ENCODE measurements at places on chromosomes 5 and 9. TPM values are rescaled to one million over a fixed set of nuclear protein-coding genes. Genes with fewer than 3 reads are reported as not detected.

DNA sequence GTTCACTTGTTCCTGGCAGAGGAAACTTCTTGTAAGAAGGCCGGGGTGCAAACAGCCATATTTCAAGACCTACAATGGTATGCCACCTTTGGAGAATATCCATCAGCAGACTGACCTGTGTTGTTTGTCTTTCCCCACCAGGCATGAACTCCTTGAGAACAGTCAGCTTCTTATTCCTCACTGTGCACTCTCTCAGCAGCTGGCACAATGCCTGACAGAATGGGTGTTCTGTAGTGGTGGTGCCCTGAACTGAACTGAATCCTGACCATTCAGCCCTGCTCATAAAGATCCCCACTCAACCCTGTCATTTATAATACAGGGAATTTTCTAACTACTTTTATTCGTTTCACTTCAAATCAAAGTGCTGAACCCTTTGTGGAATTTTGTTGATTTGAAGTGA is 206.9 kb downstream of the COX7C start:
- peak; percentile 65 for DNase-seq

C9 gene
- total RNA-seq: not detected

IL3 gene
- not detected for total RNA-seq

DNA sequence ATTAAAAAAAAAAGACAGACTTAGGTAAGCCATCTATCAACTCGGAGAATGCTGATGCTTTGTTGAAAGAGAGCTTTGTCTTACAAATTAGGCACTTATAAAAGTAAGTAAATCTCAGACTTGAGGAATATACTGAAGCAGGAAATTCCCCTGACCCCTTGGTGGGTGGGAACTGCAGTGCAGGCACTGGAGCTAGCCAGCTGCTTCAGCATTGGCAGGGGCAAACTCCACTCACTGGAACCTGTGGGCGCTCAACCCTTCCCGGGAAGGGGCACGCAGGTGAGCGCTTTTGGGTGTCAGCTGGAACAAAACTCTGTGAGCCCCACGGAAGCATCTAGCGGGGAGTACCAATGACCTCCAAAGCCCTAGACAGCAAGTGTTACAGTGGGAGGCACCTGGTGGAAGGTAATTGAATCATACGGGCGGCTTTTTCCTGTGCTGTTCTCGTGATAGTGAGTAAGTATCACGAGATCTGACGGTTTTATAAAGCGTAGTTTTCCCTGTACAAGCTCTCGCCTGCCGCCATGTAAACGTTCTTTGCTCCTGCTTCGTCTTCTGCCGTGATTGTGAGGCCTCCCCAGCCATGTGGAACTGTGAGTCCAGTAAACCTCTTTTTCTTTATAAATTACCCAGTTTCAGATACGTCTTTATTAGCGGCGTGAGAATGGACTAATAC is 628.0 kb upstream of the CDH18 start:
- DNase-seq: no peak

PALM2AKAP2 gene
- 37.7 TPM for total RNA-seq

FBXO4 gene
- total RNA-seq: 13.5 TPM

DNA sequence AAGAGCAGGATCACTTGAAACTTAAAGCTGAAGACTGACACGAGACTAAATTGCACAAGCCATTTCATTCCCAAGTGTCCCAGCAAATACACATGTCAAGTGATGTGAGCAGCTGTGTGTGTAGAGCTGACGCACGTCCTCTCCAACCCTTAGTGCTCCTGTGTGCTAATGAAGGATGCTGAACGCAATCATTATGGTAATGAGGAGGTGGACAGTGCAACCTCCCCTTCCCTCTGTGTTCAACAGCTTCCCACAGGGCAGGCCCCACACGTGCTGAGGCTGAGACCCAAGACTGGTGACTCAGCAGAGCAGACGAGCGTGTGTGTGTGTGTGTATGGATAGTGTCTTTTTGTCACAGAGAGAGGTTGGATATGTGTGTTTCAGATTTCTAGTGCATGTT is 702.1 kb downstream of the SEMA5A start:
- no peak for DNase-seq
